ENCODE measurements at places on chromosomes 4 and X.

DNA sequence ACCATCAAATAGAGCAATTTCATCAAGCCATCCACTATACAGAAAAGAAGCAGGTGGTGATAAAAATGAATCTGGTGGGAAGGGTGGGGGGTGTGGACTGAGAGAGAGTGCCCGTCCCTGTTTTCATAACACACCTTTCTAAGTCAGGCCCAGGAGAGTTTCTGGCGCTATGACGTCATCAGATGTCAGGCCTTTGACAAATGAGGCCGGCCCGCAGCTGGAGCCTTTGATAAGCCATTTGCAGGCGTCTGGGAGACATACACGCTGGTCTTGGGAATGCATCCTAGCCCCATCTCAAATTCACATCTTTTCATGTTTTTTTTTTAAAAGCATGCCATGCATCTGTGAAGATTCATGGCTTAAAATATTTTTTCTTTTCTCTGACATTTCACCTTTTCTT is 404.5 kb downstream of the BCOR start:
- peak; percentile 65 for DNase-seq

DNA sequence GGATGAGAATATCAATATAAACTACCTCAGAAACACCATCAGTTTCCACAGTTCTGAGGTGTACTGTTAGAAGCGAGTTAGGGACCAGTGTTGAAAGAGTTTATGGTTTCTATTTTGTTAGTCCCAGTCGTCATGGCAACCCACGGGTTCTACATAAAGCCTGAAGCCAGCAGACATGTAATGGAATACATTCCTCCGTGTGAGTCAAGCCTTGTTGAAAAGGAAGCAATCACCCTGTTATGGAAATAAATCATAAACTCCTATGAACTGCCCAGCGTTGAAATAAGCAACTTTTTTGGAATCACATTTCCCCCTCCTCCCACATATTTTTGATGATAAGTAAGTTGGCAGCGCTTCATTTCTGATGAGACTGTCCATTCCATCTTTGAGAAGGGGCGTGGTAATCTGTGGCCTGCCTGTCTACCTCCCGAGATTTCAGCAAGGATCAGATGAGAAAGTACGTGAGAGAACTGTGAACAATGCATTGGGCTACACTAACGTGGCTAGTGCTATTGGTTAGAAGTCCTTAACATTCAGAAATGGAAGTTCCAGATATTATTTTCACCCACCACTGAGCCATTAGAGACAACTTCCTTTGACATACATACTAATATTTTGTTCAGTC is 40.4 kb upstream of the PDHA1 start:
- no peak for DNase-seq

DNA sequence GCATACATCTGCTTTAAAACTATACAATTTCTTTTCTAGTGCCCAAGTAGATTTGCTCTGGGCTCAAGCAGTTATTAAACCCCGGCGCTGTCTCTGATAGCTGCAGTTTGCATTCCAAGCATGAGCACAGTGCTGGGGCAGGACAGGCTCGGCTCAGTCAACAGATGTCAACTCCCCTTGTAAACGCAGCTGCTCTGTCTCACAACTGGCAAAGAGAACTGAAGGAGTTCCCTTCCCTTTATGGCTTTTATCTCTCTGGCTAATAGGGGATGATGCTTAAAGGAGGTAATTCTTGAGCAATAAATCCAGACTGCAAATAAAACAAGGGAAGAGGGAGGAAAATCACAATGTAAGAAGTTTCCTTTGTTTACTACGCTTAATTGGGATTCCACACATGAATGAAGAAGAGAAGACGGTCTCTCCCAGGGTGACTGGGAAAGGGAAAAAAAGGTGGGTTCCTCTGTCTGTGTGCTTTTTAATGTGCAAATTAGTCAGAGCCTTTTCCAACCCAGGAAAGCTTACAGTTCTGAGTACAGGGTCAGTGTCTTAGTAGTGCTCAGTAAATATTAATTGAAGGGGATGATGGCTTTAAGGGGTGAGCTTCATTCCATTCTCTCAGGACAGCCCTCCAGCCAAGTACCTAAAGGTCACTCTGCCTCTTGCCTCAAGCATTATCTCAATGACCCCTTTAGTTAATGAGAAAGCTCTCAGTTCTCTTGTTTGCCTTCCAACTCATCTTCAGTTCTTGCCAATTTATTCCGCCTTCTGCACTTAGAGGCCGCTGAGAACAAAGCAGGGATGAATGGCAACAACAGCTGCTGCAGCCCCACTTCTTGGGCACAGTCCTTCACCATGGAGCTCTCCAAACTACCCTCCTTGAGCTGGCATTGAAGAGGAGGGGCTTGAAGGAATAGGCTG is 155.7 kb upstream of the JADE1 start:
- no peak for DNase-seq

DNA sequence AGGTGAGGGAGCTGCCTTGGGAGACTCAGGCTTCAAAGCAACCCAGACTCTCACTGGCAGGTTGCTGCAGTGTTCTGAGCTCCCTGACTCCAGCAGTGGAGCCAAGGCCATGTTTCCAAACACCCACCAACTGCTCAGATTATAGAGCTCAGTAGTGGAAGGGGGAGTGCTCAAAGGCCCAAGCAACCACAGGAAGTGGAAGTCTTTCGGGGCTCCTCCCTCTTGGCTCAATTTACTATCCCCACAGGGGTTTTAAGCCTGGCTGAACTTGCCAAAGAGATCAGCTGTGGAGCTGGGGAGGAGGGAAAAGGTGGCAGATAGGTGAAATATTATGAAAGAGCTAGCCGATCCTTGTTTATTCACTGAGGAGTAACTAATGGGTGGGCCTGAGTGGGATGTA is 82.5 kb downstream of the HPRT1 start:
- DNase-seq = no peak

DNA sequence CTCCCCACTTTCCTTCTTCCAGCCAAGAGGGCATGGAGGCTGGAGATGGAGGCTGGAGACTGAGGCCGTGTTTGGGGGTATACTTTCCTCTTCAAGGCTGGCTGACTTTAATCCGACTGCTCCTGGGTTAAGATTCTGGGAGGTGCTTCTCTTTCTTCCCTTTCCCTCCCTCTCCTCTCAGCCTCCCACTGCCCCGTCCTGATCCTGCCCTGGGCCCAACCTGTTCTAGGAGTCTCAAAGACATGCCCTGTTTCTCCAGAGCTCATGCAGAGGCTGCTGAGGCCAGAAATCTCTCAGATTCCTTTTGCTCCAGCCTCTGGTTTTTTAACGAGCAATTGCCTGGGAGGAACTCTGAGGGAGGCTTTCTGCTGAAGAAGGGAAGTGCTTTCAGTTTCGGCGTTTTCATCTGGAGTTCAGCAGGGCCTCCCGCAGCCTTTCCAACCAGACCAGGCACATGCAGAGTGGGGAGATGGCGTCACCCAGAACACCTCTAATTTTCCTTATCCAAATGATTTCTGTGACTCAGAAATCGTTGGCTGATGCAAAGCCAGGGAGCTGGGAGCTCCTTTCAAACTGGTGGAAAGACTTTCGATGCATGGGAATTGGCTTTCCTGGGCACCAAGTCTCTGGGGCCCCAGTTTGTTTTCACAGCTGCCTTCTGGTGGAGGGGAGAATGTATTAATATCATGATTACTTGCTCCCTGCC is 34.5 kb upstream of the FAM9C start:
- DNase-seq = peak; percentile 83
